ENCODE measurements at places on chromosomes 1 and 21.

DNA sequence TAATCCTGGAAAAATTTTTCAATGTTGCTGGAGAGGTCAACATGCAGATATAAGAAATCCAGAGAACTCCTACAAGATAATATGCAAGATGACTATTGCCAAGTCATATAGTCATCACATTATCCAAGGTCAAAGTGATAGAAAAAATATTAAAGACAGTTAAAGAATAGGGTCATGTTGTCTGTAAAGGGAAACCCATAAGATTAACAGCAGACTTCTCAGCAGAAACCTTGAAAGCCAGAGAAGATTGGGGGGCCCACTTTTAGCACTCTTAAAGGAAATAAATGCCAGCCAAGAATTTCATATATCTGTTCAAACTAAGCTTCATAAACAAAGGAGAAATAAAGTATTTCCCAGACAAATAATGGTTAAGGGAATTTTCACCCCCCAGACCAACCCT, 64.1 kb downstream of the PTGFR start:
- DNase-seq, result no peak

DNA sequence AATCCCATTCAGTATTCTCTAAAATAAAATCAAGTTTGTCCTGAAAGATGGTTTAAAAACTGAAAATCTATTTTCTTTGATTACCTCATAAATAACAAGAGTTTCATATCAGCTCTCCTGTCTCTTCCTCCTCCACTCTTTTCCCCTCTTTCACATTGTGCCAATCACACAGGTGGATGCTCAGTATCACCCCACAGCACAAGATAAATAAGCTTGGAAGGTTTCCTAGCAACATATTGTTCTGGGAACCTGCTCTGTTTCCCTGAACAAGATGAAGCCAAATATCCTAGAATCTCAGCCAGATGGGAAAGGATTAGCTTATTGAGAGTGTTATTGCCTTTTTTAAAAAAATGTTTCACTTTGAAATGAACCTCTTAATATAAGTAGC, 45.7 kb upstream of the CACYBP start:
- DNase-seq, result no peak

- DNase-seq, result no peak
Measured at GRCh38 chr1:60510162-60510561, 436.6 kb upstream of the C1orf87 start.

DNA sequence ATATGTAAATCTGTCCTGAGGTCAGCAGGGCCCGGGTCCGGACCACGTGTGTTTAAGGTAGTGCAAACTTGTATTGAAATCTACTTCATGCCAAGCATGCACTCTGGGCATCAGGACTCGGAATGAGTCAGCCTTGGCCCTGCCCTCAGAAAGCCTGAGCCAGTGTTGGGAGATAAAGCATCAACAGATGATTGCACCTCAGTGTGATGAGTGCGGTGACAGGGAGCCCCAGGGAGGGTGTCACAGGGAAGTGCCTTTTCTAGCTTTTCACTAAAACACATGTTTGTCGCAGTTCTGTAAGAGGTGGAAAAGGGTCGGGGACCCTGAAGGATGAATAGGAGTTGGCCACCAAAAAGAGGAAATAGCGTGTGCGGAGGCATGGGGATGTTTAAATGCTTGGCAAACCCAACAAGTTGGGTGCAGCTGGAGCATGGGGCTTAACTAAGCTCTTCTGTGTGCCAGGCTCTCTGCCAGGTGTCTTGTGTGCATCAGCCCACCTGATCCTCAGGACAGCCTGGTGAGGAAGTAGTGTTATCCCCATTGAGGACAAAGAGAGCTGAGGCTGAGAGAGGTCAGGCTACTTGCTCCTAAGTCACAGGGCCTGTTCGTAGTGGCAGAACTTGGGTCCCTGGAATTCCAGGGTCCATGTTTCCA, 48.2 kb upstream of the EPB41 start:
- DNase-seq, result no peak

- DNase-seq, result no peak
Measured at GRCh38 chr1:92065042-92065441, 10.2 kb downstream of the SETSIP start.

DNA sequence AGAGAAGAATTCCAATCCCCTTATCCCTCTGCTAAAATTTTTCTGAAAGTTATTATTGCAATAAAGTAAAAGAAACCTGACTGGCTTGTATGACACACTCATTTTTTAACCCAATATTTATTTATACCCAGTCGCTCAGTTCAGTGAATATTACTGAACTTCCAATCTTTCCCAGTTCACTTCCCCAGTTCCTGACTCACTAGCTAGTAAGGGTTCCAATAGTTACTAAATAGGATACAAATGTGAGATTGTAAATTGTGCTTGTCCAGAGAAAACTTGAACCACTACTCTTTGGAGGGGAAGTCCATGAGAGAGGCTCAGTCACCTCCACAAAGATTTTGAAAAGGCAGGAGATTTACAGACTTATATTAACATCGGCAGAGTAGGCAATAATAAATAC, 31.4 kb downstream of the PRDX6 start:
- no peak for DNase-seq

GRCh38 chr21:25890001-25890400, 155.2 kb downstream of the GABPA start:
- no peak for DNase-seq

DNA sequence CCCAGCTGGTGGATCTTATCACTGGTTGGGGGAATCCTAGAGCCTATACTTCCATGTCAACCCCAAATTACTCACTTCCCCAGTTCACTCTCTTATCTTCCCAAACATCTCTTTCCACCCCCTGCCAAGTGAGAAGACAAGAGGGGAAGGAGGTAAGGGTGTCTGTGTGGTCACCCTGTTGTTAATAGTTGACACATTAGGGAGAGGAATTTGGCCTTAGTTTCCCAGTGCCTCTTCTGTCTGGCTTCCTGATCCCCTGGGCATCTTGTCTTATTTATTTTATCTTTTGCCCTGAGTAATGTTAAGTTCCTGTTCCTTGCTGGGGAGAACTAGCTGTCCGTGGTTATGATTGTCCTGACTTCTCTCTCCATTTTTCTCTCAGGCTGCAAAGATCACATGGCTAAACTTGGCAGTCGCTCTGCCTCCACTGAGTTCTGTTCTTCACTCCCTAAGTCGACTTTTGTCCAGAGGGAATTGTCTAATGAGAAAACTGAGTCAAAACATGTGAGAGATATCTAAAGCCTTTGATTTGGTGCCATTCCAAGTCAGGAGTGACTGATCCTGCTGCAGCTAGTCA, 157.1 kb upstream of the SYT6 start:
- no peak for DNase-seq

GRCh38 chr1:204711947-204712701, 26.6 kb upstream of the LRRN2 start:
- no peak for DNase-seq

DNA sequence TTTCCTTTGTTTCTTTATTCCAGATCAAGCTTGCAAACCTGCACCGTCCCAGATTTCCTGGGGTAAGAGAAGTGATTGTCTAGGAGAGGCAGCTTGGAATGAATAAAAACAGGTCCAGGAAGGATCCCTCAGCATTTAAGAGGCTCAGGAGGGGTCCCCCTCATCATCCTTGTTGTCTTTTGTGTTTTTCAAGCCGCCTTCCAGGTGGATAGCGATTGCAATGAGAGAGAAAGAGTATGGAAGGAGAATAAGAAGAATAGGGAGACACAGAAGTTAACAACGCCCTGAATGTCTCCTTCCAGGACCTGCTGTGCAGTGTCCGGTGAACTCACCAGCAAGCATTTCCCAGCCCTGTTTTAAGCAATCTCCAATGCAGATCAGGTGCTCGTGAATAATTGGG, 8.5 kb downstream of the ERG start:
- DNase-seq, result no peak

GRCh38 chr1:240099329-240099728, 7.6 kb downstream of the FMN2 start:
- no peak for DNase-seq

DNA sequence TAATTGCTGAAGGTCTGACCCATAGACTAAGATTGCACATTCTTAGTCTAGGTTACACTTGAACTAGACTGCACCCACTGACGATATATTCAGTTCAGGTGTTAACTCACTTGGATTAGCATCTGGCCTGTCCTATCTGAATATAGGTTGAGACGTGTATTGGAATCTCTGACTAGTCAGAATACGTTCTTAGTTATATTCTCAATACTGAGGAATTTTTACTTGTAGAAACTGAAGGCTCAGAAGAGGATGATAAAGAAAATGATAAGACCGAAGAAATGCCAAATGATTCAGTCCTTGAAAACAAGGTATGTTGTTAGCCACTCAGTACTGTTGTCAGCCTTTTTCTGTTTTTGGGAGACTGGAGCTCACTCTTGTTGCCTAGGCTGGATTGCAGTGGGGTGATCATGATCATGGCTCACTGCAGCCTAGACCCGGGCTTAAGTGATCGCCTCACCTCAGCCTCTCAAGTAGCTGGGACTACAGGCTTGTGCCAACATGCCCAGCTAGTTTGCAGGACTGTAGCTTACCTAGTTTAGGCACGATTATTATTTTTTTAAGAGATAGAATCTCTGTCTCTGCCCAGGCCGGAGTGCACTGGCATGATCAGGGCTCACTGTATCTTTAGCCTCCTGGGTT, 10.8 kb downstream of the CCDC17 start:
- no peak for DNase-seq

DNA sequence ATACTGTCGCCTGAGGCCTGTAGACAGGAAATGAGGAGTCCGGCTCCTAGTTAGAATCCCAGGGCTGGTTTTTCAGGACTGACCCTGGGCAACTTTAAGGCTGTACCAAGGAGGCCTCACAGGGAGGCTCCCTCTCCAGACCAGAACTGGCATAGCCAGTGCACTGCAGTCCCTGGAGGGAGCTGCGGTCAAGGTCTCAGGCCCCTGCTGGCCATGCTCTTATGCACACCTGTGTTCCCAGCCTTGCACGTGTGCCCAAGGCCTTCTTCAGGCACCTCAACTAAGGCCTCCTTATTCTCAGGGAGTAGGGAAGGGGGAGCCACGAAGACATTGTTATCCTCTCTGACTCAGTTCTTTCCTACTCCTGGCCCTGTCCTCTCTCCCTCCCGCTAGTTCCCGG, 22.0 kb upstream of the IFNAR1 start:
- DNase-seq, result no peak

- DNase-seq, result no peak
Measured at GRCh38 chr1:29305943-29306342, 69.6 kb downstream of the PTPRU start.

DNA sequence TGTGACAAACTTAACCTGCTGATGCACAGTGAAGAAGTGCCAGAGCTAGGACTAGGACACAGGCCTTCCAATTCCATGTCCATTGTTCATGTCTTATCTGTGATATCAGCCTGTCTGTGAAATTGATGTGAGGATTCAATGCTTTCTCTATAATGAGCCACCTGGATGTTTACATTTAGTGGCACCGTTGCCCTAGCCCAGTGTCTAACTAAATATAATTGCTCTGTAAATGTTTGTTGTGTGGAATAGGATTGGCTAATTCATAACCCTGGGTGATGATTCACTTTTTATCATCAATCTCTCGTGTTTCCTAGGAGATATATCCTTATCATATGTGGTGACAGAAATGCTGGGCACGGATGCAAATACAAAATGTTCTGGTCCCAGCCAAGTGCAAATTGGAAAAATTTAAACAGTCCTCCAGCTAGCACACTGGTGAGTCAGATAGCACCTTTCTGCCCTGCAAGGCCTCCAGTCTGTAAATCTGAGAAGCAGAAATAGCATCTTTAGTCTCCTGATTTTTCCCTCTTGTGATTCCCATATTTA, 46.9 kb upstream of the GNG12 start:
- no peak for DNase-seq

DNA sequence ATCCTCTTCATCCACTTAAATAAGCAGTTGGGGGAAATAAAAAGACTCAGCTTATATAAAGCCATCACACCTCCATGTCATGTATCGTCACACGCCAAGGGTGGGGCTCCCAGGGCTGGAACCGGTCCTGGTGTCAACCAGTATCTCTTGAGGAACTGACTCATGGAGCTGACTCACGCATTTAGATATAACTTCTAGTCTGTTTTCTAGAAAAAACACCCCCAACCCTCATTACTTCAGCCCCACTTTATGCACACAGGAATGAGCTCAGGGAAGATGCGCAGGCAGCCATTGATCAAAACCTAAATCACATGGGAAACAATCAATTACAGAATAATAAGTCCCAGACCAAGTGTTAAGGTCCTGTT, 6.9 kb upstream of the IL22RA1 start:
- peak; percentile 47 for DNase-seq

DNA sequence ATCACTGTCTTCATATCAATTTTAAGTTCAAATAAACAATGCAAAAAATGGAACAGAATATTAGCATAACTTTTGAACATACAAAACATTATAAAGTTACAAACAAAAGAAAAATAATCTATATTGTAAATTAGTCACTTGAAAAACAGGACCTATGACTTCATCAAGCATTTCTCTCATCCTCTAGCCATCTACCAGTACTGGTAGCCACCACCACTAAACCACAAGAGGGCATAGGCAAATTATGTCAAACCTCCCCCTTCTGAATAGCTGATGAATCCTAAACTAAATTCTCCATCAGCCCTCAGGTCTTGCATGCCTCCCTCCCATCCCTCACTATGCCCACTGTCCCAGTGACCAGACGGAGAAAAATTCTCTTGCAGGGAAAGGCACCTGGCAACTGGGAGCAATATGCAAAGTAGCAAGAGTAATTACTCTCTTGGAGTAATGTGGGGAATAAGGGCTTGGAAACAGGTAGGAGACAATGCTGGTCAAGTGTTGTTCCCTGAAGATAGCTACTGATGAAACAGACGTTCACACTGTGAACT, 37.1 kb downstream of the SSX2IP start:
- no peak for DNase-seq

DNA sequence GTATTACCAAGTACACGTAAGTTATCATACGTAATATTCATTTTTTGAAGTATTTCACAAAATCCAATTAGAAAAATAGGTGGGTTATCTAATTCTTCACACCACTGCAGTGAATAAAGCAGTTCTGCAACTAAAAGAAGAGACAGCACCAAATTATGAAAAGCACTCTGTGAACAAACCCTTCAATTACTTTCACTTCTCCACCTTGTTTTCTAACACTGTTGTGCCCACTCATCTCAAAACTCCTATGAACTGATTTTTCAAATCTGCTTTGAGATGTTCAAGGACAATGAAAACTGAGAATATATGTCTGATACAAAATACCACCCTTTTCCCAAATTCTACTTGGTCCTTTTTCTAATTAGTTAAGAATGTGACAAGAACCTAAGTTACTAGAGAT, 39.4 kb downstream of the LTN1 start:
- DNase-seq, result no peak

GRCh38 chr1:188551176-188551575, 1722.4 kb downstream of the PLA2G4A start:
- no peak for DNase-seq

GRCh38 chr1:89191314-89191713, 7.4 kb downstream of the GBP4 start:
- DNase-seq, result no peak

GRCh38 chr1:81459043-81459442, 341.7 kb upstream of the ADGRL2 start:
- DNase-seq, result no peak

Measured in stimulated activated CD4-positive, alpha-beta T cell treated with anti-CD3 and anti-CD28 coated beads, Interleukin-1b, Interleukin-23, amount 100 ng/mL, for 24 hours (primary cell).